ENCODE measurements at places on chromosomes 12 and 14. TPM values are rescaled to one million over a fixed set of nuclear protein-coding genes. Genes with fewer than 3 reads are reported as not detected.

DNA sequence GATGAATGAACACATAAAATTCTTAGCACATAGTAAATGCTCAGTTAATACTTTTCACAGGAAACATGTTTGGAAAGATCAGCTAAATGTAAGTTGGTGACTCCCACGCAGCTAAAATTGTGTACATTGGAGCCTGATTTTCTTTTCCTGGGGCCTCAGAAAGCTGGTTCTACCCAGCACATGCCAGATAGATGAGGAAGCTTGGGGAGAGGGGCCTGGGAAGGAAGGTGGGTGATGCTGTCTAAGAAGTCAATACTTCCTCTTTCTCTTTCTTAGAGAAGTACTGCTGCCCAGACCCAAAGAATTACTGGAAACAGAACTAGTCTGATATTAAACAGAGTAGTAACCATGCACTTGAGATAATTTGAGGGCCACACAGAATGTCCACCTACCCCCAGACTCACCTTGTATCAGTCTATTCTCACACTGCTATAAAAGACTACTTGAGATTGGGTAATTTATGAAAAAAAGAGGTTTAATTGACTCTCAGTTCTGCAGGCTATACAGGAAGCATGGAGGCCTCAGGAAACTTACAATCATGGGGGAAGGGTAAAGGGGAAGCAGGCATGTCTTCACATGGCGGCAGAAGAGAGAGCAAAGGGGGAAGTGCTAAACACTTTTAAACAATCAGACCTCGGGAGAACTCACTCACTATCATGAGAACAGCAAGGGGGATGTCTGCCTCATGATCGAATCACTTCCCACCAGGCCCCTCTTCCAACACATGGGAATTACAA lies 123.3 kb upstream of the MED13L start:
- DNase-seq: no peak

DNA sequence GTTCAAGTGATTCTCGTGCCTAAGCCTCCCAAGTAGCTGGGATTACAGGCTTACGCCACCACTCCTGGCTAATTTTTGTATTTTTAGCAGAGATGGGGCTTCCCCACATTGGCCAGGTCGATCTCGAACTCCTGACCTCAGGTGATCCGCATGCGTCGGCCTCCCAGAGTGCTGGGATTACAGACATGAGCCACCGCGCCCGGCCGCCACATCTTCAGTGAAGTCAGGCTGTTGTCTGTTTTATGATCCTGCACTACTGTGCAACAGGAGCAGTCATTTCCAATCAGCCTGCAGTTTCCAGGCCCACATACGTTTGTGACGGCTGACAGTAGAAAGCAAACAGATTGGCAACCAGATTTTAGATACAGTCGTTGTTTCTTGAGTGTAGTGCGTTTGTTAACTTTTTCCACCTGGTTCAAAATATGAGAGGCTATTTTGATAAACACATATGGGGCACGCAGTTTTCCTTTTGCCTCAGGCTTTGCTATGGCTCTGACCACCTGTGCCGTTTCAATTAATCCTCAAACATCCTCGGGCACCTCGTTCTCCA lies 74.8 kb downstream of the LGMN start:
- no peak for DNase-seq

MYO1H gene
- not detected for total RNA-seq

GRCh38 chr12:5827591-5827990 lies 117.5 kb downstream of the ANO2 start:
- DNase-seq: no peak

- no peak for DNase-seq
These were observed 979 bp downstream of the DDX54 start for GRCh38 chr12:113184098-113184899.

GRCh38 chr14:103863245-103863644 lies 15.9 kb upstream of the PPP1R13B start:
- no peak for DNase-seq

DNA sequence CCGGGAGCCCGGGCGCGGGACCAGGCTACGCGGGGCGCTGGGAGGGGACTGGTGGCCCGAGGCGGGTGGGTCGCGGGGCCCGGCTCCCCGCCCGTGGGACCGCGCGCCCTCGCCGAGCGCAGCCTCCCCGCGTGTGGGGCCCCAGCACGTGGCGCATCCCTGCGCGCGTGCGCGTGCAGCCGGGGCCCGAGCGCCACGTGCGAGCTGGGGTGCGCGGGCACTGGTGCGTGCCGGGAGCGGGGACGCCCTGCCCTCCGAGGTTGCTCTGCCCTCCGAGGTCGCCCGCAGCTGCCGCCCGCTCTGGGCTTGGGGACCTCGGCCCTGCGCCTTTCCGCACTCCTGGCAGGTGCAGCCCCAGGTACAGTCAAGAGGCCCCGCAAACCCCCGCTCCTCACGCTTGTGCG lies 365 bp upstream of the CCDC88C start:
- DNase-seq: peak; percentile 78

CLEC2D gene
- total RNA-seq: 10.1 TPM

DNA sequence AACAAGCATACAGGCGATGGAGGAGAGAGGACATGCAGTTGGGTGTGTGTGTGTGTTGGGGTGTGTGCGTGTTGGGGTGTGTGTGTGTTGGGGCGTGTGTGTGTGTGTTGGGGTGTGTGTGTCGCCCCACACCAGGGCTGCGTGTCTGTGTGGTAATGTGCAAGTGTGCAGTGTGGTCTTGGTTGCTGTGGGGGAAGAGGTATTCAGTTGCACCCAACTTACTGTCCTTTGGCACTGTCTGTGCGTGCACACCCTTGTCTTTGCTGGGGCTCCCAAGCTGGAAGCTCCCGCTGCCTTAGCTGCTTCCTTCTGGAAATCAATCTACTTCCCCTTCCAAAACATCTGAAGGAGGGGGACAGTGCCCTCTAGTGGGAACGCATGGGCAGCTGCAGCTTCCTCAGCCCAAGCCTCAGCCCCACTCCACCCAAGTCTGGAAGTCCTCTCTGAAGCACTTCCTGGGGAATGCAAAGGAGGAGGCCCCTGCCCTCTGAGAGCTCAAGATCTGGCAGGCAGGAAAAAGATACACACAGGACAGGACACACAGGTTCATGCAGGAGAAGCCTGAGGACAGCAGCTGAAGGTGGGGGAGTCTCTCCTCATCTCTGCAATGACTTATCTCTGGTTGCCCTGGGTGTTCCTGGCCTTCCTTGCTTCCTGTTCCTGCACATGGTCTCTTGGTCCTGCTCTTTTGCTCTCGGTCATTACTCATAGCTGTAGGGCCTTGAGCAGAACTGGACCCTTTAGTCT lies 13.1 kb downstream of the ASIC1 start:
- peak; percentile 83 for DNase-seq

RNU4-1 gene
- total RNA-seq: 3,130 TPM

DNA sequence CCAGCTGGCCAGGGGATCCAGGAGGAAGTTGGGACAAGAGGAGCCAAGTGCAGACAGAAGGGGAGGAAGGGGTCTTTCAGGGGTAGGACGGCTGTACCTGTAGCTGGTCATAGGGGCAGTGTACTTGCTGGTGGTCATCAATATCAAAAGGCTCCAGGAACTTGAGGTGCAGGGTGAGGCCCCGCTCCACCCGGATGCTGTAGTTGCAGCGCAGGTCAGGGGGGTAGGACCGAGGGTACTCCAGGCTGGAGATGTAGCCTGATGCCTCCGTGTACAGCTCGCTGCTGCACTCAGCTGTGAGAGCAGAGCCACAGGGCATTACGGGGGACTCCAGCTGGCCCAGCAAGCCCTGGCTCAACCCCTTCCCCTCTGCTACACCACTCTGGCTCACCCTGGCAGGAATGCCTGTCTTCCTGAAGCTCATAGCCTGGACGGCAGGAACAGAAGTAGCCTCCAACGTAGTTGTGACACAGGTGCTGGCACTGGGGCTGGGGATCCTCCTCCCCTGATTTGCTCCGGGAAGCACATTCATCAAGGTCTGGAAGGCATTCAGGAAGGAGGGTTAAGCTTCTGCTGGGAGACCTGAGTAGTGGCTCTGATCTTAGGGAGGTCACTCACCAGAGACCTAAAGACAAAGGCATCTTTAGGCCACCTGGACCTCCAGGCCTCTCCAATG lies 2.9 kb downstream of the C1R start:
- DNase-seq: no peak
